ENCODE measurements at places on chromosomes 2 and 18. TPM values are rescaled to one million over a fixed set of nuclear protein-coding genes. Genes with fewer than 3 reads are reported as not detected.

CABLES1 gene
- total RNA-seq: 2.3 TPM

STK11IP gene
- 11.1 TPM for total RNA-seq

GALNT5 gene
- total RNA-seq: 0.73 TPM

GRCh38 chr2:213959589-213959988, 451.3 kb upstream of the VWC2L start:
- H3K27ac ChIP-seq: no peak overlapping the region
- no peaks in the 10 kb centered on the region for H3K4me1 ChIP-seq
- no peak for DNase-seq

- H3K27me3 ChIP-seq: peaks cover 2% of the 10 kb centered on the region
- H3K36me3 ChIP-seq: no peaks in the 10 kb centered on the region
- no peak overlapping the region for H3K4me3 ChIP-seq
Measured at GRCh38 chr2:238423561-238424312, 3.0 kb upstream of the ASB1 start.
